ENCODE measurements at places on chromosomes 7 and 10.
A peak's percentile ranks its signal among the peaks of the same experiment; 100 is the strongest.

- no peak for DNase-seq
Measured at GRCh38 chr7:158013085-158013668, 574.4 kb downstream of the PTPRN2 start.

DNA sequence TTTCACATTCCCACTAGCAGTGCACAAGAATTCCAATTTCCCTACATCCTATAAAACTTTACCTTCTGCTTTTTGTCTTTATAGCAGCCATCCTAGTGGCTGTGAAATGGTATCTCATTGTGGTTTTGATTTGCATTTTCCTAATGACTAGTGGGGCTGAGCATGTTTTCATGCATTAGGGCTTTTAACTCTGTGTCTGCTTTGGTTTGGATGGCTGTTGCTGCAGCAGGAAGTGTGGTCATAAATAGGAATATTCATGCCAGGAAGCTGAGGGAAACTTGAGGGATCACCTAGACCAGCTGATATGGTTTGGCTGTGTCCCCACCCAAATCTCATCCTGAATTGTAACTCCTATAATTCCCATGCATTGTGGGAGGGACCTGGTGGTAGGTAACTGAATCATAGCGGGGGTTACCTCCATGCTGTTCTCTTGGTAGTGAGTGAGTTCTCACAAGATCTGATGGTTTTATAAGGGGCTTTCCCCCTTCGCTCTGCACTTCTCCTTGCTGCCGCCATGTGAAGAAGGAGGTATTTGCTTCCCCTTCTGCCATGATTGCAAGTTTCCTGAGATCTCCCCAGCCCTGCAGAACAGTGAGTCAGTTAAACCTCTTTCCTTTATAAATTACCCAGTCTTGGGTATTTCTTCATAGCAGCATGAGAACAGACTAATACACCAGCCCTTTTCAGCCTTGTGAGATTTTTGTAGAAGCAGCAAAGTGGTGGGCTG lies 181.8 kb upstream of the PITRM1 start:
- DNase-seq, result no peak

DNA sequence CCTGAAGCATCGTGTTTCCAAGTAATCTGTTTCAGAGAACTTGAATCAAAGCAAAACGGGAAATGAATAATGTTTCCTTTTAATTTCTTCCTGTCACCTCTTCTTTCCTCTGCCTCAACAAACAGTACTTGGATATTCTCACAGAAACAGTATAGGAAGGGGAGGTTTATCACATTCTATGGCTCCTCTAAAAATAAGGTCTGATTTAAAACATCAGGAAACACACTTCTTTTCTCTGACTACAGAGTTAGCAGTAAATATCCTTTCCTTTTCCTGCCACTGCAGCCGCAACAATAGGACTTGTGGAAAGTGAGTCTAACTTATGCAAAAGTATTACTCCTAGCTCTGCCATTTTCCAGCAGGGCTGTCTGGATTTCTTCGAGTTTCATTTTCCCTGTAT lies 62.3 kb downstream of the CH25H start:
- DNase-seq, result no peak

DNA sequence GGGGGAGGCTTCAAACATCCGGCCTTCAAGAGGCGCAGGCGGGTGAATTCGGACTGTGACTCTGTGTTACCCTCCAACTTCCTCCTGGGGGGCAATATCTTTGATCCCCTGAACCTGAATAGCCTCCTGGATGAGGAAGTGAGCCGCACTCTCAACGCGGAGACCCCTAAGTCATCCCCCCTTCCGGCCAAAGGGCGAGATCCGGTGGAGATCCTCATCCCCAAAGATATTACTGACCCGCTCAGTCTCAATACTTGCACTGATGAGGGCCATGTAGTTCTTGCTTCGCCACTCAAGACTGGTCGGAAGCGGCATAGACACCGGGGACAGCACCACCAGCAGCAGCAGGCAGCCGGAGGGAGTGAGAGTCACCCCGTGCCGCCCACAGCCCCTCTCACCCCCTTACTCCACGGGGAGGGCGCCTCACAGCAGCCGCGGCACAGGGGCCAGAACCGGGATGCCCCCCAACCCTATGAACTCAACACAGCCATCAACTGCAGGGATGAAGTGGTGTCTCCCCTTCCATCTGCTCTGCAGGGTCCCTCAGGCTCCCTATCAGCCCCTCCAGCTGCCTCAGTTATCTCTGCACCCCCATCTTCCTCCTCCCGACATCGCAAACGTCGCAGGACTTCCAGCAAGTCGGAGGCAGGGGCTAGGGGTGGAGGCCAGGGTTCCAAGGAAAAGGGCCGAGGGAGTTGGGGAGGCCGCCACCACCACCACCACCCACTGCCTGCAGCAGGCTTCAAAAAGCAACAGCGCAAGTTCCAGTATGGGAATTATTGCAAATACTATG lies 1.1 kb downstream of the MEPCE start:
- no peak for DNase-seq

DNA sequence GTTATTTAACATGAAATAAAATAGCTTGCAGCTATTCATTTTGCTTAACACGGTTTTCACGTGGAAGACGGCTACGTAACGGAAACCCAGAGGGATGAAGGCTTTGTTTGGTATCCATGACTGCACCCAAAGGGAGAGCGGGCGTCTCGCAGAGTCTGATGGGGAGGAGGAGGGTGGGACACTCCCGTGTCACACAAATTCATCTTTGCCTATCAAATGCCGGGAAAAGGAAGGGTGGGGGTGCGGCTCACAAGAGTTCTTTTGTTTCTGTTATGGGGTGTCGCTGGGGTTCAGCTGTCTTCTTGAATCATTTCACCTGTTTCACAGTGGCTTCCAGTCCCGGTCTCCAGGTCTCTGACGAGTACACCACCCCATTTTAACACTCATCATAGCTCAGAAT lies 108.5 kb downstream of the ZRANB1 start:
- DNase-seq, result no peak

GRCh38 chr10:46030091-46030937 lies at the start of gene NCOA4:
Gene NCOA4 (minus strand): TSS chr10:46030623. CDS start chr10:46016680, 13,943 bp downstream.
- DNase-seq, result peak; percentile 99
